ENCODE measurements at places on chromosomes 1 and 21. TPM values are rescaled to one million over a fixed set of nuclear protein-coding genes. Genes with fewer than 3 reads are reported as not detected.

DNA sequence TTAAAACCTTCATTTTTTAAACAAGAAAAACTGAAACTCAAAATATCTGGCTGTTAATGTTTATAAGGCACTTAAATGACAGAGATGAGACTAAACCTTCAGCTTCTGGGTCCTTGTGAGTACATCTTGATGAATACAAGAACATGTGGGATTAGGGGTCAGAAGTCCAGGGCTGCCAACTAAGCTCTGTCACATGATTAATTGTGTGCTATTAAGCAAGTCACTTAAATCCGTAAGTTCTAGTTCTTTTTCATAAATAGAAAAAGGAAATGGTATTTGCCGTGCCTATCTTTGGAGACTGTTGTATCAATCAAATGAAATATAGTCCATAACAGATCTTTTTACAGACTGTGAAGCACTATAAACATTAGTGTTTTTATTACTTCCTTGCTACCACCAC lies 43.2 kb upstream of the KCTD3 start:
- no peak for DNase-seq

- no peak for DNase-seq
These were observed 22.8 kb upstream of the ARHGEF16 start for GRCh38 chr1:3431686-3432085.

DNA sequence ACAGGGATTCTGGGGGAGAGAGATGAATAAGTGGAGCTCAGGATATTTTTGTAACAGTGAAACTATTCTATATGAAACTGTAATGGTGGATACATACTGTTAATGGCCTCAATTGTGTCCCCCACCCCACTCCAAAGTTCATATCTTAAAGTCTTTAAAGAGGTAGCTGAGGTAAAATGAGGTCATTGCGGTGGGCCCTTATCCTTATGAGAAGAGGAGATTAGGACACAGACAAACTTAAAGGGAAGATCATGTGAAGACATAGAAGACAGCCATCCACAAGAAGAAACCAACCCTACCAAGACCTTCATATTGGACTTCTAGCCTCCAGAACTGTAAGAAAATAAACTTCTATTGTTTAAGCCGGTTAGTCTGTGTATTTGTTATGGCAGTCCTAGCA lies 9.8 kb downstream of the TXNDC12 start:
- DNase-seq: no peak

DNA sequence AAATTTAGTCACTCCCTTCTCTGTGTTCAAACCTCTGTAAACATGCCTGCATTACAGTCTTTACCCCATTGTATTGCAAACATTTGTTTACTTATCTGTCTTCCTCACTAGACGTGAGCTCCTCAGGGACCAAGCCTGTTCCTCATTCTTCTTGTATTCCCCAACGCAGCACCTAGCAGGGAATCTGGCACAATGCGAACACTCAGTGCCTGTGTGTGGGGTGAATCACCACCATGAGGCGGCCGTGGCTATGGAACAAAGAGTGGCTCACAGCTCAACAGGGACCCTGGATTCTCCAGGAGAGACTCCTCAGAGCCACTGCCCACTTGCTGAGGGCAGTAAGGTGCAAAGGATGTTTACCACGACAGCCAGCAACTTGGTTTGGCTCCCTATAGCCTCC lies 95.9 kb downstream of the DDX20 start:
- DNase-seq: no peak

PDE9A gene
- 14.5 TPM for polyA plus RNA-seq

NUF2 gene
- polyA plus RNA-seq: 17.8 TPM

RGS13 gene
- polyA plus RNA-seq: 1.1 TPM

DNA sequence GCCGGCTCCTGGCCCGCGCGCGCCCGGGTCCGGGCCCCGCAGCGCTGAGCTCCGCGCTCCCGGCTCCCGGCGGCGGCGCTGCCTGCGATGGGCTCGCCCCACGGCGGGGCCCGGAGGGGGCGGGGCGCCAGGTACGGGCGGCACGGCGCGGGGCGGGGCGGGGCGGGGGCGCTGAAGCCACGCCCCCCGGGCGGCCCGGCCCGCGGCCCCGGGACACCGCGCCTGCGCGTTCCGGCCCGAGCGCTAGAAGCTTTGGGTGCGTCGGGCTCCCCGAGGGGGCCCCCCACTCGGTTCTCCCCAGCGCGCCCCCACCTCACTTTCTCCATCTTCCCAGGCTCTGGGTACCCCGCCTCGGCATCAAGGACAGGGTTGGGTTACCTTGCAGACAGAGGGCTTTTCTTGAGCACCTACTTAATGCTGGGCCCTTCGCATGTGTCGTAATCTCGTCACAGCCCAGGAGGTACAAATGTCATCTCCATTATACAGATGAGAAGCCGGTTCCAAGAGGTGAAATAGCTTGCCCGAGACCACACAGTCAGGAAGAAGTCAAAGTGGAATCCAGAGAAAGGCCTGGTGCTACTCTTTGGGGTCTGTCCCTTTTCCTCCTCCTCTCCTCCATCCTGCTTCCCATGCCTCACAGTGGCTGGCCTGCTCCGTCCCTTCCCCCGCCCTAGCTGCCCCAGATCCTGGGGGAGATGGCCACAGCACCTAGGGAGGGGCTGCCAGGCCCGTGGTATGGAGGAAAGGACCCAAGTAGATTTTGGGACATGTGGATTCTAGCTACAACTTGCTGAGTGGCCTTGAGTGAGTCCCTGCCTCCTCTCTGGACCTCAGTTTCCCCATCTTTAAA lies 46.5 kb downstream of the RAP1GAP start:
- DNase-seq: peak; percentile 45

GRCh38 chr1:3119725-3120124 lies 50.7 kb downstream of the PRDM16 start:
- no peak for DNase-seq
